Spinal cord (tissue), 10 donors: ENCODE measurements at places on chromosomes 3 and 15. TPM values are rescaled to one million over a fixed set of nuclear protein-coding genes. Genes with fewer than 3 reads are reported as not detected.

- DNase-seq, result no peak
Observed at GRCh38 chr3:20008646-20009045, 3.4 kb downstream of the PP2D1 start.

- DNase-seq, result no peak
Observed at GRCh38 chr3:155387571-155387970, 94.1 kb upstream of the STRIT1 start.

- no peak for DNase-seq
Observed at GRCh38 chr3:137084586-137084985, 126.8 kb downstream of the IL20RB start.

Gene GALNT15
- 7.8 TPM for polyA plus RNA-seq

- DNase-seq, result no peak
Observed at GRCh38 chr3:123092243-123092642, 25.4 kb downstream of the PDIA5 start.

Gene THBS1
- polyA plus RNA-seq, result 20.8 TPM

GRCh38 chr3:57451150-57451846 is 92.8 kb downstream of the DNAH12 start:
- no peak for DNase-seq

GRCh38 chr3:1079662-1080061 is 13.2 kb upstream of the CNTN6 start:
- no peak for DNase-seq
